A549 treated with CORT108297 at 1 μM for 4 hours (cell line): ENCODE measurements at places on chromosomes 3 and 15. TPM values are rescaled to one million over a fixed set of nuclear protein-coding genes. Genes with fewer than 3 reads are reported as not detected.

MESP2 gene
- 0.10 to 0.81 TPM (median 0.47 TPM) in 5 replicates for total RNA-seq

LRRN1 gene
- total RNA-seq: not detected in 5 replicates

FETUB gene
- 0.10 to 0.25 TPM (median 0.16 TPM) in 4 of 5 replicates, not detected in the other for total RNA-seq

ALPK3 gene
- 0.05 to 0.28 TPM (median 0.18 TPM) in 5 replicates for total RNA-seq

RPP25 gene
- 18.6 to 29.7 TPM (median 27.3 TPM) in 5 replicates for total RNA-seq

RAB6B gene
- 0.96 to 2.7 TPM (median 2.0 TPM) in 5 replicates for total RNA-seq

NLGN1 gene
- total RNA-seq: not detected in 5 replicates

MON1A gene
- total RNA-seq: 5.8 to 9.4 TPM (median 8.4 TPM) in 5 replicates

SLC51A gene
- not detected in 5 replicates for total RNA-seq

BNC1 gene
- total RNA-seq: 0.43 to 0.47 TPM (median 0.47 TPM) in 5 replicates

STAB1 gene
- total RNA-seq: 0.03 to 0.05 TPM in 2 of 5 replicates, not detected in the others

PLA2G4D gene
- 0.03 TPM in 1 of 5 replicates, not detected in the others for total RNA-seq

KLHL40 gene
- not detected in 5 replicates for total RNA-seq

MAPKBP1 gene
- total RNA-seq: 3.2 to 5.3 TPM (median 5.2 TPM) in 5 replicates

CLEC3B gene
- not detected in 5 replicates for total RNA-seq

CHRNA5 gene
- 32.6 to 37.8 TPM (median 34.6 TPM) in 5 replicates for total RNA-seq

SIDT1 gene
- total RNA-seq: 0.47 to 0.69 TPM (median 0.53 TPM) in 5 replicates
